Activated CD4-positive, alpha-beta T cell treated with anti-CD3 and anti-CD28 coated beads for 1 hour (primary cell): ENCODE measurements at places on chromosomes 4 and X.

- peak; percentile 14 for DNase-seq
Measured at GRCh38 chrX:119647552-119648420, 41.6 kb upstream of the NKRF start.

GRCh38 chrX:107736781-107737531 lies 38.6 kb downstream of the TSC22D3 start:
- DNase-seq, result no peak

DNA sequence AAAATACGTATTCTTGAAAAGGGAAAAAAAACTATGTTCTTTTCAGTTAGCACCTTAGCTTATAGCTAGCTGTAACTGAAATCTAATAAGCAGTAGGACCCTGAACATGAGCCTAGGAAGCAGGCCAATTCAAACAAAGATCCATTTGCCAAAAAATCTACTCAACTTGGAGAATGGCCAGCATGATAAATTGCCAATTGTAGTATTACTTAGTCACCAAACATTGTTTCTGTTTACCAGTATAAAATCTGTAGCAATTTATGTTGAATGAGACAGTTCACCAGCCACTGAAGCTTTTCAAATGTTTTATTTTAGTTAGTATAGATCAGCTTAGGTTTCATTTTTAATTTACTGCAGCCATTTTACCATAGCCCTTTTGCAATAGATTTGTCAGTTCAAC lies 323.6 kb upstream of the DIPK2B start:
- no peak for DNase-seq

- no peak for DNase-seq
Measured at GRCh38 chrX:72545990-72546389, 26.7 kb downstream of the HDAC8 start.

GRCh38 chr4:138665851-138666250 lies 349.7 kb upstream of the NOCT start:
- no peak for DNase-seq

- no peak for DNase-seq
Measured at GRCh38 chr4:82885410-82885809, 5.5 kb downstream of the SEC31A start.
